Stimulated activated CD4-positive, alpha-beta T cell treated with anti-CD3 and anti-CD28 coated beads, TNF-alpha, amount 100 ng/mL, for 48 hours (primary cell): ENCODE measurements at places on chromosomes 13 and 19.
A peak's percentile ranks its signal among the peaks of the same experiment; 100 is the strongest.

GRCh38 chr13:95233026-95233635 lies 68.1 kb downstream of the ABCC4 start:
- no peak for DNase-seq

DNA sequence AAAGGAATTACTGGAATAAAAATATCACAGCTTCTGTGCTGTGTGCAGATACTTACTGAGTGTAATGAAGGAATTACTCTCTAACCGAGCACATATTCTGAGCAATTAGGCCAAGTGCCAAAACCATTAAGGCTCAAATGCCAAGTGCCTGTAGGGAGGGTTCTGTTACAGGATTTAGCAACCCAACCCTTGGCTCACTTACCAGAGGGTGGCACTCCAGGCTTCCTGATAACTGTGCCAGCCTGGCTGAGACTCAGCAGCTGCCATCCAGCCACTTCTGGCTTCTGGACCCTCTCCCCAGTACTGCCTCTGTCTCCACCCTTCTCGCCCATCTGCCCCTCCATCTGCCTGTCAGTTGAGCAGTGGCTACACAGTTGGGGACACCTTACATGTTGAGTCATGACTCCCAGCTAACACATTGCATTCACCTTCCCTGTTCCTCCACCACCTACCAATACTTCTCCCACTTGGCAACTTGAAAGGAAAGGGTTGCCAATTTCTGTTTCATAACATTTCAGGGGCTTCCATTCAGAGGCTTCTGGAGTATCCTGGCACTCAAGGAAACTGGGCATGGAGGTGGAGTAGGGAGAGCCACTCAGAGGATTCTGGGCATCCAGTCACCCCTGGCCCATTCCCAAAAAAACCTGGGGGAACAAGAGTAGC lies 110.5 kb downstream of the COG6 start:
- DNase-seq = no peak

DNA sequence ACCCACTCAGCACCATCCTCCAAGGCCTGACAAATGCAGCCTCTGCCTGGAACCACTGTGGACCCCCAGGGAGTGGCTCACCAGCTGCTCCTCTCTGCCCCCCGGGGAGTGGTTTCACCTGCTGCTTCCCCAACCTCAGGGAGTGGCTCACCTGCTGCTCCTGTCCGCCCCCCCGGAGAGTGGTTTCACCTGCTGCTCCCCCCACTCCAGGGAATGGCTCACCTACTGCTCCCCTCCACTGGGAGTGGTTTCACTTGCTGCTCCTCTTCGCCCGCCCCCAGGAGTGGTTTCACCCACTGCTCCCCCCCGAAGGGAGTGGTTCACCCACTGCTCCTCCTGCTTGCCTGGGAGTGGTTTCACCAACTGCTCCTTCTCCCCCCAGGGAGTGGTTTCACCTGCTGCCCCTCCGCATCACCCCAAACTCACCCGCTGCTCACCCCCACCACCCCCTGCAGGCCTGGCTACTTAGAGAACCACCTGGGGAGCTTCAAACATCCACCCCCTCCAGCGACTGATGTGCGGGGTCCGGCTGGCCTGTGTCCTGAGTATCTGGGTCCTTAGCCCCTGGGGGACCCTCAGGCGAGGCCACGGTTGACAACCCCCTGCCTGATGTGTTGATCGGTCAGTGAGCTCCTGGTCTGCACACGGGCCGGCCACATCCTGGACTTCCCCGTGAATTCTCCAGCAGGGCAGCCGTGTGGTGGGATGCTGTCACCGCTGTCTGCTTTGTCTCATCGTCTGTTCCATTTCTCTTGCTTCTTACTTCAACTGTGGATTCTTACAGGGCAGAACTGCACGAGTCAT lies 14.6 kb upstream of the TMEM255B start:
- DNase-seq = no peak

DNA sequence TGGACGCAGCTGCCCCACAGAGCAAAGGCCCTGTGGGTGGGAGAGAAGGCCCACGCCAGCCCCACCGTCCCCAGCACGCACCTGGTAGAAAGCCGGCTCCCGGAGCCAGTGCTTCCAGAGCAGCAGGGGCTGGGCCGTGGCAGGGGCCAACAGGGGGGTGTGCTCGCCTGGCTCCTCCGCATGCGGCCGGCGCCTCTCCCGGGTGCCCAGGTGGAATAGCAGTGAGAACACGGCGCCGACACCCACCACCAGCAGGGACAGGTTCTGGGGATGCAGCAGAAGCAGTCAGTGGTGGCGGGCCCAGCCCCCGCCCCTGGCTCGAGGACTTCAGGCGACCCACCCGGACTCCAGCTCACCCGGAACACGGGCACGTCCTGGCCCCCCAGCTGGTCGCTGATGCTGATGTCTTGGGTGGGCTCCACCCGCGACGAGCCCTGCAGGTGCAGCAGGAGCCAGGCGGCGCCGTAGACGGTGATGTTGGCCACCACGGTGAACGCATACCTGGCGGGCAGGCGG lies 8.9 kb downstream of the TEKTIP1 start:
- DNase-seq = no peak

DNA sequence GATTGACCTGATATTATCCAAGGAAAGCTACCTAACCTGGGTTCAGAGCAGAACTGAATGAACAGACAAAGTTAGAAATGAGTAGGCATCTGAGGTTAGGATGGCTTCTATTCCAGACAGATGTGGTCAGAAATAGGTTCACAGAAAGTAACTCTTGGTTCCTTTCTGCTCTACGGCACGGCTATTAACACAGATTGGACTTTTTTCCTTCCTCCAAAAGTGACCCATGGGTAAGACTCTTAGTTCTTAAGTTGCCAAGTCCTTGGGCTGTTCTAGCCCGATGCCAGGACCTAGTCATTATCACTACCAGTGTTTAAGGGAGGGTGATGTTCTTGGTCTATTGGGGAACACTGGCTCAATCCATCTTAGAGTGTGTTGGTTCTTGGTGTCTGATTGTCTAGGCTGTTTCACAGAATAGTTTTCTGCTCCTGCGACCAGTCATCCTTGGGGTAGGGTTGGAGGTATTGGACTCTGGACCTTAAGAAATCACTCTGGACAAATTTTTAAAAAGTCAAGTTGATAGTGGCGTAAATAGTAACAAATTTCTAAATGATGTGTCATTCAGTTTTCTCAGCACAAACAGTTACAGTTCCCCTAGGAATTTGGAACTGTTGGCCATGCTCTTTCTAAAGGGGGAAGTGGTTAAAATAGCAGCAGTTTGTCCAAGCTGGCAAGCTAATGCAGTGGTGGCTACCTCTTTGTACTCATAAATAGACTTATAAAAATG lies 60.1 kb upstream of the MYCBP2 start:
- no peak for DNase-seq

GRCh38 chr13:82947683-82948082 lies 934.6 kb downstream of the SLITRK1 start:
- no peak for DNase-seq

DNA sequence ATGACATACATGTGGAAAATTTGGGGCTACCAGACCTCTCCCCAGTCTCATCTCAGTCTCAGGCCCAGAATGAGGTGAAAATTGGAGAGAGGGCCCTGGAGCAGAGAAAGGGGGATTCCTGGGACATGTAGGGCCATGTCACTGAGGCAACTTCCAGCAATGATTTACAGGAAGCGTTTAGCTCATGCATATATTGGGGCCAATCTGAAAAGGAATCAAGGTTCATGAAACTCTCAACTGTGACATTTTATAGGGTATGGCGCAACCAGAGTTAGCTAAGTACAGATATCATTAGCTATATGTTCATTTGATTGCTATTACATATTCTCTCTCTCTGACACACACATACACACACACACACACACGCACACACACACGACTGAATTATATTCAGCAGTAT lies 86.3 kb downstream of the RNASEH2B start:
- DNase-seq = no peak

DNA sequence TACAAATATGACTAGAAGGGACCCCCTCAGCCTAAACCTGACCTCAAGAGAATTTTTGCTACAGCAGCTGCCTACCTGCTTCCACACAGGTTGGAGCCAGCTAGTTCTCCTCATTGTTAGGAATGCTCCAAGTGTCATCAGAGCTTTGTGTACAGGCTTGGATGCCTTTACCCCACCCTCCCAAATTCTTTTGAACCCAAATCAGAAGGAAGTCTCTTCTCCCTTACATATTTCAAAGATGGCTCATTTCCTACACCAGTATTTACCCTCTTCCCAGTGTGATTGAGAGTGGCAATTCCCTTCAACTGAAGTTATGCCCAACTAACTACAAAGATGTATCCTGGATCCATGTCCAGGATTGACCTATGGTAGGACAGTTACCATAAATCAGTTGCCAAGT lies 323.2 kb downstream of the OXGR1 start:
- no peak for DNase-seq

- DNase-seq = no peak
Measured at GRCh38 chr19:46975011-46975924, 44.4 kb upstream of the NPAS1 start.

- no peak for DNase-seq
Measured at GRCh38 chr13:103703246-103703645, 637.0 kb upstream of the SLC10A2 start.

DNA sequence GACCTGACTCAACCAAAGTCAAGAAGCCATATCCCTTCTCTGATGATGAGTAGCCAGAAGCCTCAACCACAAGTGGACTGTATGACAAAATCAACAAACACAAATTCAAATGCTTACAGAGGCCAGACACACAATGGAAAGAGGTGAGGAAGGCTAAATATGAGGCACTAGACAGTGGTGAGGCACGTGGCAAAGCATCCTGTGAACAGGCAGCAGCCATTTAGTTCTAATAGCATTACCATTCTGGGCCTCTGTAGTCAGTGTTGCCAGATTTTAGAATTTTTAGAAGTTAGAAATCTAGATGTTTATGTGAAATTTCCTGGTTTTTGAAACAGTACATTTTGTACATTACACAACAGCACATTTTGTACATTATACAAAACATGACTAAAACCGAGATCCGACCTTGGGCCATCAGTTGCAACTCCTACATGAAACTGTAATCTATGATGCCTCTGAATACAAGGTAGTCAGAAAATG lies 403.3 kb downstream of the COG6 start:
- no peak for DNase-seq

- DNase-seq = no peak
Measured at GRCh38 chr19:15780610-15781418, 6.6 kb upstream of the OR10H5 start.

GRCh38 chr13:43787997-43788396 lies 1.2 kb upstream of the ENOX1 start:
- no peak for DNase-seq

DNA sequence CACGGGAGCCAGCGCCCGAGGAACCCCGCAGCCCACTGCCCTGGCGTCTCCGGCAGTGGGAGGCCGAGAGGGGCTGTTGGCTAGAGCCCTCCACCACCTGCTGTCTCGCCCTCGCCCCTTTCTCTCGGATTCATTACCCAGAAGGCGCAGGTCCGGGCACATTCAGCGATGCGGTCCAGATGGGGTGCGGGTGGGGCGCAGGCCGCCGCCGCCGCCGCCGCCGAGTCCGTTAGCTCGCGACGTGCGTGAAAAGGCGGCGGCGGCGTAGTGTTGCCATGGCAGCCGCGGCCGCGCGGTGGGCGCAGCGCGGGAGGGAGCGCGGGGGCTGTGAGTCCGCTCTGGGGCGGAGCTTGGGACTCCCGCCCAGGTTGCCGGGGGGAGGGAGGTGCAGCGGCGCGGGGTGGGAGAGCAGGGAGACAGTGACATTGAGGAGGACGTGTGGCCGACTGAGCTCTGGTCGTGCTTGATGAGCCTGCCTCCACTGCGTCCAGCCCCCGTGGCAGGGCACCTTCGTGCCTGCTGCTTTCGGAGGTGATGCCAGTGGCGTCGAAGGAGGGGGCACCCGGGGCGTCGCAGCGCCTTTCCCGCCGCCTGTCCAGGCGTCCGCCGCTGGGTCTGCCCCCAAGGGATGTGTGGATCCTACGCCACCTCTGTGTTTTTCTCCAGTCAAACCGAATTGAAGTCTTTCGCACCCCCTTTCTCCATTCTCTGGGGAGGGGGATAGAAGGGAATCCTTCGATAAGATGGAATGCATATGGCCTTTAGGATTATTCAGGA lies at the start of gene KATNAL1:
KATNAL1 (minus strand) TSS at position 358 of the 777 bp plus-strand sequence. CDS start 23,774 bp downstream, outside the sequence.
- DNase-seq = peak; percentile 36

- DNase-seq = no peak
Measured at GRCh38 chr13:22662771-22663170, 518.0 kb upstream of the SGCG start.

DNA sequence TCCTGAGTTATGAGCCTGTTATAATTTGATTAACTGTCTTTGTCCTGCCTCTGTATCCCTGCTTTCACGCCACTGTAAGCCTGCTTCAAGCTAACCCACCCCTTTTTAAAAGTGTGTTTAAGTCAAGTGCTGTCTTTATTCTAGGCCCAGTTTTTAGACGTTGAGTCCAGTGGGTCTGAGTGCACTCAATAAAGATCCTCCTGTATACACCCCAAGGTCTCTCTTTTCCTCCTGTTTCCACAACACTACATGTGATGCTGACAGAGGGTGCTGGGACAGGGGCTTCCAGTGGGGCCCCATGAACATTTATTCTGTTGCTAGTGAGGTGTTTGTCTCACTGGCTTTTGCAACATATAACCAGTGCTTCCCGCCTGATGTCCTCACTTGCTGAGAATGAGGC lies 6.7 kb upstream of the F2RL3 start:
- DNase-seq = no peak

GRCh38 chr19:36719687-36720556 lies 32.5 kb downstream of the ZNF567 start:
- no peak for DNase-seq

DNA sequence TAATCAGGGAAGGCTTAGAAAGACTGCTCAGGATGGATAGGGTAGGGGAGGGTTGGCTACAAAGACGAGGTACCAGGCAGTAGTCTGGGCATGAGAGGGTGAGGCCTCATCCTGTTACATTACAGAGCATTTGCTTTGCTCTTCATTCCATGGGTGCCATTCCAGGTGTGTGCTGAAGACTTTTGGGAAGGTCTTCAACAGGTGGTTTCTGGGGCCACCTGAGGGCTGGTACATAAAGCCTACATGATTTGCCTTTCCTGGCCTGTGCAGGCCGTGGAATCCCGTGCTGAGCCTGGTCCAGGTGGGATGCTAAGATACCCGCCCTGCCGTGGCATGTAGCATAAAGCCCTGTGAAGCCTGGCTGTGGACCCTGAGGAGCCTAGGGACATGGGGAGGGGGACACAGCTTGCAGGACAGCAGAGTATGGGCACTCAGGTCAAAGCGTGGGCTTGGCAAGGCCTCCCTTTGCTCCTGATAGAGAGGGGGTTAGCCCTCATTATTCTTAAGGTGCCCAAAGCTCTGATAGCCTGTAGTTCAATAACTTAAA lies 55.6 kb upstream of the ZNF536 start:
- DNase-seq = no peak

DNA sequence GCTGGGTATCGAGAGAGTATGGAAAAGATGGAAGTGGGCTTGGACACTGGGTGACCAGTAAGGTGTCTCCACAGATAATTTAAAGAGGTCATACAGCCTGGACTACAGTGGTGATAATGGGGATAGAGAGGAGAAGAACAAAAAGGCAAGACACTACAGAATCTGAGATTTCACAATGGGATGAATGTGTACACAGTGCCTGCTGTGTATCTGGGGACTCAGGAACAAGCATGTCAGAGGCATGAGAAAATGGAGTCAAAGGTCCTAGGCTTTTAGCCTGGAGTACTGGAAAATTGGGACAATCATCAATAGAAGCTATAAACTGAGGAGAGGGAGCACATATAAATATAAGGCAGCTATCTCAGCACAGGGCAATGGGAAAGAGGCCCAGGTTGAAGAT lies 69.4 kb downstream of the TSC22D1 start:
- no peak for DNase-seq

- DNase-seq = no peak
Measured at GRCh38 chr19:31543456-31543855, 194.2 kb upstream of the TSHZ3 start.
